ENCODE measurements at places on chromosomes 4 and X.

DNA sequence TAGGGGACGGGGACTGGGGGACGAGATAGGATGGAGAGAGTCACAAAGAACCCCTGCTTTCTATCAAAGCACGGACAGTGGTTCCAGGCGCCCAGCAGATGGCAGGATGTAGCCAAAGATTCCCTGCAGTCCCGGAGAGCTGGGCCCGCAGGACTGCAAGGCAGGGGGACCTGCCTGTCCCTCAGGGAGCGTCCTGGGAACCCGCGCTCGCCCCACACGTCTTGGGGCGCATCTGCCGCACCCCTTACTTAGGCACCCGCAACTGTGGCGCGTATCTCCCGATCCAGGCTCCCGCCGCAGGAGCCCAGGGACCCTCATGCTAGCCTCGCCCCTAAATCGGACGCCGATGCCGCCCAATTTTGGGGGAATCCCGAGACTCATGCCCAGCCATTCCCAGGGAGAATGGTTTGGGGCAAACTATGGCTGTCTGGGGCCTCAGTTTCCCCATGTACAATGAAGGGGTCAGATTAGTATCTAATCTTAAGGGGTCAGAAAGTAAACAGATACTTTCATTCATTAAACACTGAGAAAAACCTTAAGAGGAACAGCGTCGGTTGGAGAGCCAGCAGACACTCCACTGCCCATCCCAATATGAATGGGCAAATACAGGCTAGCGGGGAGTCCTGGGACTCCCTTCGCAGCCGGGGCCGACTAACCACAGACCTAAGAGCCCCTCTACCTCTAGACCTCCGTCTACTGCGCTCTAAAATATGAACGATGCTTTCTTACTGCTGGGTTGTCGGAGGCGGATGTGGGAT is 581 bp upstream of the STK32B start:
- DNase-seq, result peak; percentile 84

DNA sequence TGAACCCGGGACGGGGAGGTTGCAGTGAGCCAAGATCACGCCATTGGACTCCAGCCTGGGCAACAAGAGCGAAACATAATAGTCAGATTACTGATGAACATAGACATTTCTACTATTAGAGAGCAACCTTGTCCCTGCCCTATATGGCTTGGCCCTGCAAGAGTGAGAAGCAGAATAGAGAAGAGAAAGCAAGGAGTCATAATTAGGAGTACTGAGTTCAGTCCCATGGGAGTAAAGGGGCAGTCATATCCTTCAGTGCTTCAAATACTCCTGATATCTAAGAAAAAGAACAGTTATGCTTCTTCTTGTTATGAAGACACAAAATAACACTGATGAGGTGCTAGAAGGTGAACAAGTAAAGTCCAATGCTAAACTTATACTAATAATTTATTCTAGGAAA is 33.8 kb downstream of the CLDN2 start:
- no peak for DNase-seq

- DNase-seq, result no peak
Observed at GRCh38 chrX:37752936-37753335, 26.9 kb upstream of the CYBB start.

- DNase-seq, result no peak
Observed at GRCh38 chrX:119895843-119896326, at the start of gene AKAP14. AKAP14 (plus strand) TSS chrX:119895893; CDS start chrX:119903224, 7,331 bp downstream.

- DNase-seq, result no peak
Observed at GRCh38 chr4:107931775-107932321, 499 bp downstream of the CYP2U1 start.

- no peak for DNase-seq
Observed at GRCh38 chr4:66577922-66578321, 907.6 kb upstream of the EPHA5 start.

GRCh38 chrX:39907964-39908661 is 189.6 kb downstream of the BCOR start:
- peak; percentile 40 for DNase-seq

DNA sequence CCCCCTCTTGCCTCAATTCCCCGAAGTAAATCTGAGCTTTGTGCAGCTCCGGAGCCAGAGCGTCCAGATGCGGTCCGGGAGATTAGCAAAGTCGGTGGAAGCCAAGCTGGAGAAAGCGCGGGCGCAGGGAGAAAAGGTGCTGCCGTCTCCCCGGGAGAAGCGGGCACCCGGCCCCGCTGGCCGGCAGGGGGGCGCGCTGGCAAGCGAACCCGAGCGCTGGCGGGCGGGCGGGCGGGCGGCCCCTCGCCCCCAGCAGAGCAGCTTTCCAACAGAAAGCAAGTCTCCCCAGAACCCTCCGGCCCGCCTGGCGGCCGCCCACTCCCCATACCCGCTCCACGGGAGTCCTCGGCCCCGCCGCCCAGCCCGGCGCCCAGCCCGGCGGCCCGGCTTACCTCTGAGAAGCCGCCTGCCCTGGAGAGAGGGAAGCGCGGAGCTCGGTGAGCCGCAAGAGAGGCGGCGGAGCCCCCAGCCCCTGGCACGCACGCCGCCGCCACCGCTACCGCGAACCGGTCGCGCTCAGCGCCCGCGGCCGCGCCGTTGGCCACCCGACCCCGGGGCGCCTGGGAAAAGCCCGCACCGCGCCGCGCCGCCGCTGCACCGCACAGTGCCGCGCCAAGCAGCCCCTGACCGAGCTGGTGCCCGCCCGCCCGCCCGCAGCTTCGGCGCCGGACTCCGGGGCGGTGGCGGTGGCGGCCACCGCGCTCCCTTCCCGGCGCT is 529 bp upstream of the CITED1 start:
- DNase-seq, result no peak

- DNase-seq, result no peak
Observed at GRCh38 chr4:168999809-169000208, 10.2 kb downstream of the CBR4 start.

DNA sequence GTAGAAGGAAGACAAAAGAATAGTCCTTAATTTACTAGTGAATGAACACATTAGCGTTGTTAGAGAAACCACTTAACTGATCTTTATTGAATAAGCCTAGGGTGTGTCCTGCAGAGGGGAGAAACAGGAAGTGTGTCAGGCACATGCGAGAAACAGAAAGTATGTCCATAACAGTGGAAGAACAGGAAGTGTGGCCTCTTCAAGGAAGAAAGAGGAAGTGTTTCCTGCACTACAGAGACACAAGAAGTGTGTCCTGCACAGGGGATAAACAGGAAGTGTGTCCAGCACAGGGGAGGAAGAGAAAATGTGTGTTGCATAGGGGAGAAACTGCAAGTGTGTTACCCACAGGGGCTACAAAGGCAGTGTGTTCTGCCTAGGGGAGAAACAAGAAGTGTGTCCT is 539.6 kb upstream of the PRKX start:
- DNase-seq, result no peak

GRCh38 chr4:12071316-12071715 is 642.6 kb upstream of the HS3ST1 start:
- no peak for DNase-seq

DNA sequence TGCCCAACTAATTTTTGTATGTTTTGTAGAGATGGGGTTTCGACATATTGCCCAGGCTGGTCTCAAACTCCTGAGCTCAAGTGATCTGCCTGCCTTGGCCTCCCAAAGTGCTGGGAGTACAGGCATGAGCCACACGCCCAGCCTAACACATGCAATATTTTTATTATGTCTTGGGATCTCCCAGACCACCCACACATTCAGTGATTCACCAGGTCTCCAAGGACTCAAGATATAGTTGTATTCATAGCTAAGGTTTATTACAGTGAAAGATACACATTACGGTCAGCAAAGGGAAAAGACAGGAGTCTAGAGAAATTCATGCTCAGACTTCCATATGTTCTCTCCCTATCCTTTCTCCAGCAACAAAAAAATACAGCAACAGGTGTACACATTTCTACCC is 25.5 kb upstream of the FAM120C start:
- no peak for DNase-seq

GRCh38 chrX:17632942-17633341 is 104.4 kb upstream of the SCML1 start:
- no peak for DNase-seq

DNA sequence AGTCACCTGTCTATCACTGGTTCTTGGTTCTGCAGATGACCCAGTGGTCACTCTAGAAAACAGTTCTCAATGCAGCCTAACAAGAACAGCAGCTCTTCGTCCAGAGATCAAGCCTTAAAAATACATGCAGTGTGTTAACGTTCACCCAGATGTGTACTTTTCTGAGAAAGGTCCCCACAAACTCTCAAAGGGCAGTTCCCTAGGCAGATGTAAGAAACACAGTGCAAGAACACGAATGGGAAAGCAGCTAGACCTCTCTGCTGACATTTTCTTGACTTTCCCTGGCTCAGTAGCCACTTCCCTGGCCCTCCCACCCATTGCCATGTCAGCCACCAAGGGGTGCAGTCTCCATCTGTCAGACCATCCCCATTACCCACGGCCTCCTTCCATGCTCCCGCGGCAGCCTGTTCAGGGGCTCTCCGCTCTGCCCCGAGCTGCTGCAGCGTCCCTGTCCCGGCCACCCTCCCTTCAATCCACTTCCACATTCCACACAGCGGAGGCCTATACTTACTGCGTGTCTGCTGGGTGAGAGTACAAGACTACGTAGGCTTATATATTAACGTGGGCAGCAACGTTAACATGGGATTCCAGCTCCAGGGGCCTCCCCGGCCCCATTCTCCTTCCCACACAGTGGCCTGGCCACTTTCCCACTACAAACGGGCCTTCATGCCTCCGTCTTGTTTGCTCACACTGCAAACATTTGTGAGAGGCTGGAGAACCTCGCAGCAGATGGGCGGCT is 34.3 kb downstream of the IRF2 start:
- DNase-seq, result no peak

DNA sequence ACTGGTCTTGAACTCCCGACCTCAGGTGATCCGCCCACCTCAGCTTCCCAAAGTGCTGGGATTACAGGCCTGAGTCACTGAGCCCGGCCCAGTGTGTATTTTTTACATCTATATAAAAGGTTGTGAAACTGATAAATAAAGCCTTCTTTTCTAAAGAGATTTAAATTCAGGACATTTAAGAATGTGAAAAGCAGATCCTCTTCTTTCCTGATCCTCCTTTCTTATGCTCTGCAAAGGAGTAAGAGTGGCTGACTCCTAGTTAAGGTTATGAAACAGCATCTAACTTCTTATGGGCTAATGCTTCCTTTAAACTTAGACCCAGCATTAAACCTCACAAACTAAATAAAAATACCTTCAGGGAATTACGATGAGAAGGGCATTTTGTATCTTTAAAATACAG is 197.7 kb upstream of the MAB21L2 start:
- DNase-seq, result no peak

DNA sequence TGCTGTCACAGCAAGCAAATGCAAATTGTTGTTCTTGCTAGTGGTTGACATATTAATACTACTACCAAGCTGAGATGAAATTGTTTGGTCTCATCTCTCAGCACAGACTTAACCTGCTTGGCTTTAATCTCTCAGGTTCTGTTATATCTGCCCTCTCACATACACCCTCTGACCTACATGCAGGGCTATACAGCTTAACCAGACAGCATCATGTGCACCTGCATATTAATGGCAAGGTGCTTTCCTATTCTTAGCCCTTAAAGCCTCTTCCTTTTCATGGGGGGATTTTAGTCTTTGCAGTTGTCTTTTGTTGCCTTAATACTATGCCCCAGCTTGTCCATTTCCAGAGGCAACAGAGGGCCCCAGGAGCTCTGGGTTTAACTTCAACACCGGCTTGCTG is 114.5 kb downstream of the NR3C2 start:
- DNase-seq, result no peak
